ENCODE measurements at places on chromosomes 2 and 18.

GRCh38 chr2:145383961-145384360 lies 864.0 kb upstream of the ZEB2 start:
- no peak for DNase-seq

GRCh38 chr18:76573325-76574025 lies 78.4 kb upstream of the ZNF516 start:
- no peak for DNase-seq

DNA sequence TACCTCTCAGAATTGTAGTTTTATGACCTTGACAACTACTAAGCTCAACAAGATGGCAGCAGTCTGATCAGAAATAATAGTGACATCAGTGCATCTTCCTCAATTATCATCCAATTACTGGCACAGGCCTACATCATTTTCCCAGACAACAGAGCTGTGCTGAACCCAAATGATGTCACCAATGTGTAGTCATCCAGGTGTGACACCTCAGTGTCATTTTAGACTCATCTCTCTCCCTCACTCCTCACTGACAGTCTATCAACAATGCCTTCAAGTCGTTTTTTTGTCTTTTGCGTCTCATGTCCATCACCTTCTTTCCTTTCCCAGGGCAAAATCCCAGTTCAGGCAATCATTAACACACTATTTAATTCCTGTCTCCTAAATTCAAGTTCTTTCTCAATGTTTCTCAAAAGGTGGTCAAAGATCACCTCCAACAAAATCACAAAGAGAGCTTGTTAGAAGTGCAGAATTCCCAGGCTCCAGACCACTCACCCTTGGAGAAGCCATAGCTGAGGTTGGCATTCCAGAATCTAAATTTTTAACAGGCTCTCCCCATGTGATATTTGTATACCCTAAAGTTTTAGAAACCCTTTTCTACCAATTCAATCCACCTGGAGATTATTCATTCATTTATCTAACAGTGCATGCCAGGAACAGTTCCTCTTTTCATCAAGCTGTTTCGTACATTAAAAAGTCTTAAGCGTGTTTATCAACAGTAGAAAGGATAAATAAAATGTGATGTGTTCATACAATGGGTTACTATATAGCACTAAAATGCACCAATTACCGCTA lies 125.3 kb upstream of the KLF7 start:
- DNase-seq = no peak

- no peak for DNase-seq
Measured at GRCh38 chr18:26540043-26540628, 8.2 kb downstream of the KCTD1 start.

DNA sequence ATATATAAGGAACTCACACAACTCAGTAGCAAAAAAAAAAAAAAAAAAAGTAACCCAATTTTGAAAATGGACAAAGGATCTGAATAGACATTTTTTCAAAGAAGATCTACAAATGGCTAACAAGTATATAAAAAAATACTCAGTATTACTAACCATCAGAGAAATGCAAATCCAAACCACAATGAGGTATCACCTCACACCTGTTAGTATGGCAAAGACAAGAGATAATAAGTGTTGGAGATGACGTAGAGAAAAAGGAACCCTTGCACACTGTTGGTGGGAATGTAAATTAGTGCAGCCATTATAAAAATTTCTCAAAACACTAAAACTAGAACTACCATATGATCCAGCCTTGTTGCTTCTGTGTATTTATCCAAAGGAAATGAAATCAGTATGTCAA lies 5.8 kb upstream of the CNDP1 start:
- no peak for DNase-seq

All from stimulated activated effector memory CD8-positive, alpha-beta T cell treated with anti-CD3 and anti-CD28 coated beads, Interleukin-12 subunit alpha, Interleukin-12 subunit beta, amount 100 ng/mL, for 72 hours (primary cell).